ENCODE measurements at places on chromosomes 11 and 22. TPM values are rescaled to one million over a fixed set of nuclear protein-coding genes. Genes with fewer than 3 reads are reported as not detected.

GRCh38 chr11:62958547-62959421 is 26.0 kb downstream of the SLC22A6 start:
- DNase-seq, result no peak

DNA sequence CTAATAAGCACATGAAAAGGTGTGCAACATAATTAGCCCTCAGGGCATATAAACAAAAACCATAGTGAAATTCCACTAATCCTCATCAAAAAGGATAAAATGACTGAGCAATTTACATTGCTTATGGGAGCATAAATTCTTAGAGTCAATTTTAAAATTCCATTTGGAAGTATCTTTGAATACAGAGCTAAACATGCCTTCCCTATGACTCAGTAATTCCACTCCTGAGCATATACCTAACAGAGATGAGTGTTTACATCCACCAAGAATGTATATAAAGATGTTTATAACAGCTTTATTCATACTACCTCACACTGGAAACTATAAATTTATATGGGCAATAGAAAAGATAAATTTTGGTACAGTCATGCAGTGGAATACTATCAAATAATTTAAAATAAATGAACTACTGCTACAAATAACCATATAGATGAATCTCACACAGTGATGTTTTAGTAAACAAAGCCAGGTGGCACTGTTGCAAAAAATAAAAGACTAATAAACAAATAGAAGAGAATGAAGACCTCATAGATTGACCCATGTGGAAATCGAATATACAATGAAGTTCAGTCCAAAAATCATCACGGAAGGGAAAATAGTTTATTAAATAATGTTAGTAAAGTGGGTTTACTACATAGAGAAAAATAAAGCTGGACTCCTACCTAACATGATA is 8.2 kb upstream of the OR2D2 start:
- DNase-seq, result no peak

Gene WT1
- total RNA-seq, result 3.0 TPM

GRCh38 chr11:10155793-10156490 is 138.1 kb downstream of the SBF2 start:
- no peak for DNase-seq

Gene OR4A16
- not detected for total RNA-seq

DNA sequence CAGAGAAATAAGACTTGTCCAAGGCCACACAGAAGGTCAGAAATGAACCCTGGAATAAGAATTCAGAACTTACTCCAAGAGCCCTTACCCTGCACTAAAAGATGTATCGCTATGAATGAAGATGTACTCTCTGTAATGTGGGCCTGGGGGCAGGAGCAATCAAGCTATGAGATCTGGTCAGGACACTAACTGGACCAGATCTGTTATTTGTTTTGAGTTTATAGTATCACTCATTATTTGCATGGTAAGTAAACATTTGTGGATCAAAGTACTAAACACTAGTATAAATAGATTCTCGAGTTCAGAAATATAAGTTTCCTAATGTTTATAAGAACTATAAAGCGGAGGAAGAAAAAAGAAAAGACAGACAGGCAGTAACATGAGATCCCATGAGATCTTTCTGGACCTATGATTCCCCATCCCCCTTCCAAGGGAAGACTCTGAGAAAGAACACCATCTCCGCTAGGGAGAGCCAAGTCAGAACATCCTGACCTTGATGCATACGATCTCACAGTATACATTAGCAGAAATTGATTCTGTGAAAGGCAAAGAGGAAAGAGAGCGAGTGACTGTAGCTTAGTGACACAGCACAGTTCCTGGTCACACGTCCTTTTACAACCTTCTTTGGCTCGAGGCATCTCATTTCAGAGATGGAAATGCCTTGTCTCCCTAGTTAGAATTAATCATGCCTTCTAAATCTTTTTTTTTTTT is 71.2 kb downstream of the USP35 start:
- DNase-seq, result no peak

GRCh38 chr11:127073621-127074020 is 73.1 kb upstream of the KIRREL3 start:
- no peak for DNase-seq

DNA sequence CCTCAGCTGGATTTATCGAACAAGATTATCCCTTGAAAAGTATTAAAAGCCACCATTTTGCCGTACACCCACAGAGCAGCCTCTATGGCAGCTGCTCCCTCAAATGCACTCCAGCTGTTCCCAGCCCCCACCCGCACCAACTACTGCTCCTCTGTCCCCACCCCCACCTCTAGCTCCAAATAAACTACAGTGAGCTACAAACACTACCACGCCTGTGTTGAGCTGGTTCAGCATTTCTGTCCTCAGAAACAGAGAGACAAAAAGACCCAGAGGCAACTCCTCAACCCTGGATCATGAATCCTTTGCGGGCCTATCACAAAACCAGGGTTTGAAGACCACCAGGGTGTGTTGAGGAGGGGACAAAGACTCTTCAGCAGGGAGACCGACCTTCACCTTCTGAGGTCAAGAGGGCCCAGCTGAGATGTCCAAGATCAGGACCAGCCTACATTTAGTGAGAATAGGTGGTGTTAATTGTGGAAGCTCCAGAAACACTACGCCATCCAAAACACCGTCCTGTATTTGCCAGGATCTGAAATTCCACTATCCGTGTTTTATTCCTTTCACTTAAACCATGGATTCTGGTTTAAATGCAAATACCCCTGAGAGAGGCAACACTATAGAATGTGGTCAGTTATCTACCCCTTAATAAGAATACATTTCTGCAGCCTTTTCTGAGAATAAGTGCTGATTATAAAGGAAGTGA is 195.9 kb downstream of the DSCAML1 start:
- DNase-seq, result no peak

- DNase-seq, result no peak
These were observed 976.7 kb downstream of the OPCML start for GRCh38 chr11:132555617-132556016.

Gene SYNGR1
- 40.5 TPM for total RNA-seq

GRCh38 chr11:57440744-57441414 is 14.0 kb upstream of the SLC43A3 start:
- no peak for DNase-seq

Gene CHRNA10
- total RNA-seq, result 0.24 TPM

DNA sequence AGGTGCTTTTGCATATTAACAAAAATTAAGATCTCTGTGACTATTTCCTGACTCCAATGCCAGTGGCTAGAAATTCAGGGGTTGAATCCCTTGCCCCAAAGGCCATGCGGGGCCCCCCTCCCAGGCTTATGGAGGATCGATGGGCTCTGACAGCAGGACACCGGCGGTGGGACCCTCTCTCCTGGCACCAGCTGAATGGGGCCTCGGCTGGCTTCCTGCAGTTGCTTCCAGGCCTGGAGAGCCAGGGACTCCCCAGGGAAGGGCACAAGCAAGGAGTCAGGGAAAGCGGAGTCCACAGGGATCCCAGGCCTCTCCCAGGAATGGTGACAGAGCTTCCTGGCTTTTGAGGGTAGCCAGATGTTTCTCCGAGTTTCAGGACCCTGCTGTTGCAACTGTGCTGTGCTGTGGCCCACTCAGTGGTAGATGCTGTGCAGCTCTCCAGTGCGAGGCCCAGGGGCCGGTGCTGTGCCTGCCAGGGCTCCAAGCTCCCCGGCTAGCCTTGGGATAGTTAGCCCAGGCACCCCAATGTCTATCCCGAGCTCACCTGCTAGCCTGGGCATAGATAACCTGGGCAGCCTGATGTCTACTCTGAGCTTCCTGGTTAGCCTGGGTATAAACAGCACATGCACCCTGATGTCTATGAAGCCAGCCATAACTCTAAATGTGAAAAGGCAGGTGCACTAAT is 372.6 kb downstream of the SHANK2 start:
- no peak for DNase-seq

GRCh38 chr22:31929167-31929930 is 15.0 kb upstream of the YWHAH start:
- peak; percentile 41 for DNase-seq

DNA sequence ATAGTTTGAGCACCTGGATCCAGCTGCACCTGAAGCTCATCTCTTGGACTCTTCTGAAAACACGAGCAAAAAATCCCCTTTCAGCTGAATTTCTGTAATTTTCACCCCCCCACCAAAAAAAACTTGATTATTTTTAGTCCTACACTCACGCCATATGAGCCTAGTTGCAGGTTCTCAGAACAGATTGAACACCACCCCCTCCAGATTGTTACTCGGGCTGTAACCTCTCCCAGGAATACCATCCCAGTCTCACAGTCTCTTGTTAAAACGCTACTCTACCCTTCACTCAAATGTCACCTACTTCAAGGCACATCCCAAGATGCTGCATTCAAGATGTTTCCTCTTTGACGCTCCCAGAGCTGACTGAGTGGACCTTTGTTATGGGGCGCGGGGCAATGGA is 96.3 kb upstream of the PRDM11 start:
- no peak for DNase-seq

DNA sequence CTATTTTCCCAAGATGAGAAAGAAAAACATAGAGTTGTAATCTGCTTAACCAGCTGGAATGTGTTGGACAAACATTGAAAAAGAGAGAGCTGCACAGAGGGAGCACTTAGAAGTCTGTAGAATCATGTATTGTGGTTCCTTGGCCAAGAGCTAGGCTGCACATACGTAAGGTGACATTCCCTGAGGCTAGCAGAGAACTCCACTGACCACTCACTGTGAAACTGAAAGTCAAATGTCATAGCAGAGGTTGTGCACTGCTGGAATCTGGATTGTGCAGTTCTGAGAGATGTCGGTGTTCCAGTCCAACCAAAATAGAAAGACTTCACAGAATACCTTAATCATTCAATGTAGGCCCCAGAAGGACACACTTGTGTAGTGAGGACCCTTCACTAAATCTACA is 772.8 kb upstream of the RAG2 start:
- no peak for DNase-seq

Gene UCP3
- 3.5 TPM for total RNA-seq

- DNase-seq, result no peak
These were observed 34.5 kb upstream of the RTL6 start for GRCh38 chr22:44532552-44532951.

DNA sequence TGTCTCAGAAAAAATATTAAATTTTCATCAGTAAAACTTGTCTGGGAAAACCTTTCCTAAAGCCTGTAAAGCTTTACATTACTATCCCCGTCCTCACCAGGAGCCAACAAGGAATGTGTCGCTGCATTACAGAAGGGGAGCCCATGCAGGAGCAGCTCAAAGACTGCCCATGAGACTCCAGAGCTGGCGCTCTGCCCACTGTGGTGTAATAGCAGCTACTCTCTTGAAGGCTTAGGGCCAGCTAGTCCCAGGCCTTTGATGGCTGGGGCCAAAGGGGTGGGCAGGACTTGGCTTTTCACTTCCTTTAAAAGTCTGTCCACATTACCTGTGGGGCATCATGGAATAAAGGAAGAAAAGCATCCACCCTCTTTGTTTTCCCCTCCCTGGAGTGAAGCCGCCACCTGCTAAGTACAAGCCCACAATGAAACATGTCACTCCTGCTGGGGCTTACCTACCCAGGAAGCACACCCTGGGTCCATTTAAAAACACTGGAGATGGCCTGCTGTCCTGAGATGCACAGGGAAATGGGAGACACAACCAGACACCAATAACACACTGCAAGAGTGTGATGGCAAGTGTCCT is 150.7 kb downstream of the ADAMTS15 start:
- DNase-seq, result no peak

Gene SMTNL1
- not detected for total RNA-seq

Gene NLRP14
- total RNA-seq, result not detected

- DNase-seq, result no peak
These were observed 107.1 kb downstream of the OPCML start for GRCh38 chr11:133425245-133425644.

- DNase-seq, result no peak
These were observed 13.0 kb upstream of the MYEOV start for GRCh38 chr11:69280994-69281393.

DNA sequence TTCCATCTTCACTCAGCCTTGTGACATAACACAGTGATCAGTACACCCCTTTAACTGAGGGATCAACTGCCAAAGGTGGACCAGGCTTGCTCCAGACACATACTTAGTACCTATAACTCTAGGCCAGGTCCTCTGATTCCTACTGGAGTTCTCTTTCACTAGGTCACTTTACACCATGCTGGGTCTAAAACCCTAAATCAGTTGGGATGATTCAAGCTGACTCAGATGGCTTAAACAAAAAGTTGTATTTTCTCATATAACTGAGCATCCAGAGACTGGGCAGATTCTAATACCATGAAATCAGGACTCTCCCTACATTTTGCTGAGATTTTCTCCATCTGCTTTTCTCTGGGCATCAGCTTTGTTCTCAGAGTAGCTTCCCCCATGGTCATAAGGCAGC is 26.0 kb upstream of the FLI1 start:
- no peak for DNase-seq

- DNase-seq, result no peak
These were observed 6.8 kb downstream of the ST14 start for GRCh38 chr11:130166457-130166784.

Gene PRG3
- not detected for total RNA-seq

DNA sequence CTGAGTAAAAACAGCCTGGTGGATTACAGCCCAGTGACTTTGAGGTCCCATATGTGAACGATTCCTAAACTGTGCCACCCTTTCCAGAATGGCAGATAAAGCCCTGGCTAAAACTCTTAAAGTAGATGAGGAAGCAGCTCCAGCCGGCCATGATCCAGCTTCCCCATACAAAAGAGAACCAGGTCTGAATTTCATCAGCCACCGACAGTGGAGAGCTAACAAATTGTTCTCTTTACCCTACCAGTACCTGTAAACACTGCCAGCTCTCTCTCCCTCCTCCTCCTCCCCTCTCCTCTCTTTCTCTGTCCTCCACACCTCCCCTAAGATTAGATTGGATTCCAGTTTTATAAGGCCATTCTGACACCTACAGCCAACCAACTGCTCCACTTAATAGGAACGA is 176.9 kb downstream of the DSCAML1 start:
- DNase-seq, result no peak

Gene TSPAN18
- total RNA-seq, result 124 TPM

DNA sequence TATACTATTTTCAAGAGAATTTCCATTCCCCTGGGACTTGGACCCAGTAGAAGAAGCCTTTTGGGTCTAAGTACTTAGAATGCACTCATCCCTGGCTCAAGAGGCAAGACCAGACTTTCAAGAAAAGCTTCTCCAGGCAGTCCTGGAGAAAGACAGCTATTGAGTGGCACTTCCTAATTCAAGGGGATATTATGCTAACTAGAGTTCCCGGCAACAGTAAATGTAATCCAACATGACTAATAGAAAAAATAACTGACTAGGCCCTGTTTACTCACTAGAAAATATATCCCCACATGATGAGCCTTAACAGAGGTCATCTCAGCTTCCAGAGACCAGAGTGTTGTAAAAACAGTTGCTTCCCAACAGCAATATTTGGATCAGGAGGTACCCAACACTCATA is 47.2 kb upstream of the AKIP1 start:
- no peak for DNase-seq

DNA sequence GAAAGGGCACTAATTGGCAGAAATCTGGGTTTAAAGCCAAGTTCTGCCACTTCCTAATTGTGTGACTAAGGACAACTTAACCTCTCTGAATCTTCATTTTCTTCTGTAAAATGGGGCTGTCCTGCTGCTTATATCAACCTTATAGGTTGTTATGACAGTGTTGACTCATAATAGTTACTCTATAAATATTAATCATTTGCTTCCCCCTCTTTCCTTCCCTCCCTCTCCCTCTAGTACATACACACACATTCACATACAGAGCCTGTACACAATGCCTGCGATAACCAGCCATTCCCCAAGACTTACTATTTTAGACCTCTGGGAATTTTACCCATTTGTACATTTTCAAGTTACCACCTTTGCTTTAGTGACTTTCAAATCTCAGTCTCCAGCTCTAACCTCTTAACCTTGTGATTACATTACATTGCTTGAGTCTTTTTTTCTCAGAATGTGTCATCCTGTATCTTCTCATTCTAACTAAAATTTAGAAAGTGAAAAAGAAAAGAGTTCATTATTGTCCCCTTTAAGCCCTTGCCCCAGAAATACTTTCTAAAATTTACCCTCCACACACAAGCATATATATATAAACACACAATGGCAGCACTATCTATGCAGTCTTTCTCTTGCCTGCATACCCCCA is 31.9 kb downstream of the GDPD4 start:
- DNase-seq, result no peak

Measured in heart right ventricle (tissue), 16 donors.